ENCODE measurements at places on chromosomes 11 and 22.

- no peak for DNase-seq
Measured at GRCh38 chr11:68804786-68805185, 36.9 kb downstream of the CPT1A start.

DNA sequence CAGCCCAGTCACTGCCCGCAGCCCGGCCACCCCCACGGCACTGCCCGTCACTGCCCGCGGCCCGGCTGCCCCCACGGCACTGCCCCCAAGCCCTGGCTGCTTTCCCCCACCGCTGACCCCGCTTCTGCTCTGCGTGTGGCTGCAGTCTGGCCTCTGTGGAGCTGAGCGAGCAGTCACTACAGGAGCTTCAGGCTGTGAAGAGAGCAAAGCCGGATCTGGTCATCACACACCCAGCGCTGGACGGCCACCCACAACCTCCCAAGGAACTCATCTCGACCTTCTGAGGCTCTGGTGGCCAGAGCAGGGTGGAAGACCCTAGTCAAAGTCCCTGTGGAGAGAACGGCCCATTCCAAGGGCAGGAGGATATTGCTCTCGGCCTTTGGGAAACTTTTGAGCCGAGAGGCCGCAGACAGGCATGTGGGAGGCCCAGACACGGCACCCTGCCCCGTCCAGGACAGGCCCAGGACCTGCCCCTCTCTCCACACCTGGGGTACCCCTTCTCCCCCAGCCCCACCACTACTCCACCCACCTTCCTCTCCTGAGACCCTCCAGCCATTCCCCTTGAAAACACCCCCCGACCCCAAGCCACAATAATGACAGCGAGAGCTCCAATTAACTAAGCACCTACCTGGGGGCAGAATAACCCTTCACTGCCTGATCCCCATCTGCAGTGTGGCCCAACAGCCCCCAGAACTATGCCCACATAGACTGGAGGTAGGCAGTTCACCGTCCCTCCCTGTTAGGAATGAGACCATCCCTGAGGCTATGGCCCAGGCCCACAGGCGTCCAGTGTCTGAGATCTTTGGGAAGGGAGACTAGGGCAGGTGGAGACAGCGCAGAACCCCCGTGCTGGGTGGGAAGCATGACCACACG, 3.7 kb upstream of the PGGHG start:
- no peak for DNase-seq

GRCh38 chr11:3879967-3880542, 24.6 kb downstream of the STIM1 start:
- no peak for DNase-seq

DNA sequence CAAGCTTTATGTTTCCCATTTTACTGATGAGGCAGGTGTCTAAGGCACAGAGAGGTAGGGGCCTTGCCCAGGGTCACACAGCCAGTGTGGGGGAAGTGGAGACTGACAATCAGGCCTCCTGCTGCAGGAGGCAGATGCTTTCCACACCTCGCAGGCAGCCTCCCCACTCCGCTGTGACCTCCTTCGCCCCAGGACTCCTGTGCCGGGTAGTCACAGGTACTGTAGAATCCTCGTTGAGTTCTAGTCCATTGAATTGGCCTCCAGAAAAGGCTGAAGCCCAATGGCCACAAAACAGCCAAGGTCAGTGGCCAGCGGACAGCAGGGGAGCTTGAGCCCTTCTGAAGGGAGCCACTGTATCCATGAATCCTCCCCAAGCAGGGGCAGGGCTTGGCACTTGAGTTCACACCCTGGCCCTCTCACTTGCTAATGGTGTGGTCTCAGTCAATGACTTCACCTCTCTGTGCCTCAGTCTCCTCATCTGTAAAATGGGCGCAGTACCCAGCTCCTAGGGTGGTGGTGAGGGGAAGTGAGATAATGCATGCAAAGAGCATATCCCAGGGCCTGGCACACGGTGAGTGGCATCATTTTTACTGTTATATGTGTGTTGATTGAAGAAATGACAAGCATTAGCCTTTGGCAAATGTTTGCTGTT, 1.1 kb upstream of the FXYD2 start:
- no peak for DNase-seq

DNA sequence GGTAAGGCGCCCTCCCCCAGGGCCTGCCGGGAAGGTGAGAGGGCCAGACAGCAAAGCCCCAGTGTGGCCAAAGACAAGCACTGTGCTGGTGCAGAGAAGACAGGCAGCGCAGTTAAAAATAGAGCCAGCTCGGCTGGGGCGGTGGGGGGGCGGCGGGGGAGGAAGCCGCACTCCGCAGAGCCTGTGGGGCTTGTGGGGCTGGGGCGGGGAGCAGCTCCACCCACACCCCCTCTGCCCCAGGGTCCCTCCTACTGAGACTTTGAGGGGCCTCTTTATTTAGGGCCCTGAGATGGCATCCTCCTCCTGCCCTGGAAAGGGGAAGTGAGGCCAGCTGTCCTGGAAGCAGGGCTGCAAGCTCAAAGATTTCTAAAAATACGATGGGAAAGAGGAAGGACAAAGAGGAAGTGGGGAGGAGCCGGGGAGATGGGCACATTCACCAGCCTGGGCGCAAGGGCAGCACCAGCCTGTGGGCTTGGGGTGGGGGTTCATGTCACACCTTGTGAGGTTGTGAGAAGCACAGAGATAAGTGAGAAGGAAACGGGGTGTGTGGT, 2.6 kb downstream of the CYTH4 start:
- DNase-seq: no peak

DNA sequence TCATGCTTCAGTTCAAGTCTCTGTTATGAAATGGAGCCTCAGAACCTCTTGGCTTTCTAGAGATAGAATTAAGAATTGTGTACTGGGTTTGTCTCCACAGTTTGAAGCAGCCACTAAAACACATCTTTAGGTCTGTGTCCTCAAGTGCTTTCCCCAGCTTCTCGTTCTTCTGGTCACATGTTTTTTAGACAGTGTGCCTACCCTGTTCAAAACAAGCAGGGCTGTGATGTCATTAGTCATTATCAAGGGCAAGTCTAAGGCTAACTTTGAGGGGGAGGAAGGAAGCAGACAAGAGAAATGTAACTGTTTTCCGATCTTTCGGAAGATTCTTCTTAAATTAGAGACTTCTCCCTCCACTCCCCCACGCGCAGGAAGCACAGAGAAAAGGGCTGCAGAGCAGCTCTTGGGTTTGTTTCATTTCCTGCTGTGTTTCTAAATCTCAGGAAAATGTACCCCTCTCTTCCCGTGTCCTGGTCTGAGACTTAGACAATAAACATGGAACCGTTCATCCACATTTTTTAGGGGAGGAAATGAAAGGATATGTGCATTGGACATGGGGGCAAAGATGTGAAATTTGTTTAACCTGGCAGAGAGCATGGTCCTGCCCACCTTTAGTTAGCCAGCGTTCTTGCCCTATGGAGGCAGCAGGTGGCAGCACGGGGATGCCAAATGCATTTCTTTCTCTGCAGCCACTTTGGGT, 3.1 kb downstream of the AKIP1 start:
- no peak for DNase-seq

DNA sequence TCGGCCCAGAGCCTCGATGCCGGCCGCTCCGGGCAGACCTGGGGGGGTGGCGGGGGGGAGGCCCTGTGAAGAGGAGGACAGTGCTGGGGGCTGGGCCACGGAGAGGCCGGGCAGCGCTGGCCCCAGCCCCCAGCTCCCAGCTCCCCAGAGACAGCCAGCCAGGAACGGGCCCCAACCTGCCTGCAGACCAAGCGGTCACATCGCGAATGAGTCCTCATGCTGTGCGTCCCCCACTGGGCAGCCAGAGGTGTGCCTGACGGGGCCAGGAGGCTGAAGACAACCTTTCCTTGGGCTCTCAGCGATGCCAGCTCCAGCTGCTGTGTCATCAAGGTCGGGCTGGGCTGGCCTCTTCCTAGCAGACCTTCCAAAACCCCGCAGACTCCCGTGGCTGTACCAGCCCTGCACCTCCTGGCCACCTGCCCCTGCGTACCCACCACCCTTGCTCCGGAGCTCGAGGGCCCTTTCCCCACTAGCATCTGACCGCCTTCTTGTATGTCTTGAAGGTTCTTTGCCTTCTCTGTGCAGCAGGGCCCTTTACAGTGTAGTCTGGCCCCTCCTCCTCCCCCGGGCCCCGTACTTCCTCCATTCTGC, 88.4 kb downstream of the CDKN1C start:
- no peak for DNase-seq

GRCh38 chr11:74988541-74989259, at the start of gene NEU3:
TSS of gene NEU3 (plus strand) at chr11:74988933. CDS start at chr11:74989061, 128 bp downstream.
- peak; percentile 79 for DNase-seq

- no peak for DNase-seq
Measured at GRCh38 chr22:25403284-25403810, 161.1 kb upstream of the GRK3 start.

GRCh38 chr22:28151151-28151816, 232.2 kb upstream of the PITPNB start:
- DNase-seq: no peak

DNA sequence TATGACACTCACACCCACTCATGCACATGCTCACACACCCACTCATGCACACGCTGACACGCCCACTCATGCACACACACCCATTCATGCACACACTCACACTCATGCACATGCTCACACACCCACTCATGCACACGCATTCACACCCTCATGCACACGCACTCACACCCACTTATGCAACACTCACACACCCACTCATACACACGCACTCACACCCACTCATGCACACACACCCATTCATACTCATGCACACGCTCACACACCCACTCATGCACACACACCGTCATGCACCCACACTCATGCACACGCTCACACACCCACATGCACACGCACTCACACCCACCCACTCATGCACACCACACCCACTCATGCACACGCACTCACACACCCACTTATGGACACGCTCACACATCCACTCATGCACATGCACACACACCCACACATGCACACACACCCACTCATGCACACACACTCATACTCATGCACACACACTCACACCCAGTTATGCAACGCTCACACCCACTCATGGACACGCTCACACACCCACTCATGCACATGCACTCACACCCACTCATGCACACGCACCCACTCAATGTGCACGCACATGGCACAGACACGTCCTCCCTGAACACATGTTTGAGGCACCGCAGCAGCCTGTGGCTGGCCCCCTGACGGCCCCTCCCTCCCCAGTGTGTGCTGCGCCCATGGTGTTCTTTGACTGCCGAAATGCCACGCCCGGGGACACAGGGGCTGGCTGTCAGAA, 17.9 kb downstream of the MUC5AC start:
- DNase-seq: no peak

DNA sequence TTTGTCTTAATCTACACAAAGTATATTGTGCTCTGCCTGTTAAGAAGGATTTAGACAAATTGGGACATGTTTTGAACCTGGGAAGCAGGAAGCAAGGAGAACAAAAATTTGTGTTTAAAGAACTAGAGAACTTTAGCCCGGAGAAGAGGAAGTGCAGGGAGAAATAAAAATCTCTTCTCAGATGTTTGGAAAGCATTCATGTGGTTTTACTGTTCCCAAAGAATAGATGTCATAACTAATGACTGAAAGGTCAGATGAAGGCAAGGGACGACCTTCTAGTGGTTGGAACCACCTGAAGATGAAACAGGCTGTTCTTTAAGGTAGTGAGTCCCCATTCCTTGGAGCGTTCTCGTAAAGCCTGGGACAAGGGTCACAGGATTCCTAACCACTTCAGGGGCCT, 38.3 kb downstream of the IRAG1 start:
- no peak for DNase-seq

DNA sequence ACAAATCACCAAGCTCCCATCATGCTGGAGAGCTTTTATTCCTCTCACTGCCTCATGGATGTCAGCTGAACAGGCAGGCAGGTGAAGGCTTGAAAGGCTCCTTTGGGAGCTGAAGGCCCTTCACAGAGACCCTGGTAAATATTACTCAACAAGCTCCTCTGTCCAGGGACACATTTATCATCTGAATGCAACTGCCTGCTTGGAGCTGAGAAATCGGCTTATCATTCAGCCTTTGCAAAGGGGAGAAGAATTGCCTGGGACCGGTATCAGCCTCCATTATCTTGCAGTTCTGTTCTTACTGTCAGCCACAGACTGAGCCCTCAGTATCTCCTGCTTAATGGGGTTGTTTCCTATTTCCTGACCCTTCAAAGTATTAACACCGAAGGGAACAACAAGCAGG, 113.8 kb upstream of the PITPNB start:
- DNase-seq: no peak

DNA sequence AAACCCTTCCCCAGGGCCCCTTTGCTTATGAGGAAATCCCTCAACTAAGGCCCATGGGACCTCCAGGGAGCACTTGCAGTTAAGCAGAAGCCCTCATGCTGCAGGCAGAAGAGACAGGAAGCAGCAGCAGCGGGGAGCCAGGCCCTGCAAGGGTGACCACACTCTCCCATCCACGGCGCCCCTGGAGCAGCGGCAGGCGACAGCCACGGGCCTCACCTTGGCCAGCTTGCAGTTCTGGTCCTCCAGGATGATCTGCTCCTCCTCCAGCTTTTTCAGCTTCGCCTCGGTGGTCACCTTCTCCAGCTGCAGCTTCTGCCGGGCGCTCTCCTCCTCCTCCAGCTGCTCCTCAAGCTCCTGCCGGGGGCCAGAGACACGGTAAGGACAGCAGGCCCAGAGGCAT, 47.0 kb downstream of the APOL1 start:
- no peak for DNase-seq

GRCh38 chr22:45631841-45632238, 39.8 kb upstream of the ATXN10 start:
- no peak for DNase-seq

GRCh38 chr11:119156496-119156895, 7.6 kb downstream of the ABCG4 start:
- no peak for DNase-seq

- no peak for DNase-seq
Measured at GRCh38 chr11:86416494-86416893, 41.8 kb downstream of the CCDC81 start.

DNA sequence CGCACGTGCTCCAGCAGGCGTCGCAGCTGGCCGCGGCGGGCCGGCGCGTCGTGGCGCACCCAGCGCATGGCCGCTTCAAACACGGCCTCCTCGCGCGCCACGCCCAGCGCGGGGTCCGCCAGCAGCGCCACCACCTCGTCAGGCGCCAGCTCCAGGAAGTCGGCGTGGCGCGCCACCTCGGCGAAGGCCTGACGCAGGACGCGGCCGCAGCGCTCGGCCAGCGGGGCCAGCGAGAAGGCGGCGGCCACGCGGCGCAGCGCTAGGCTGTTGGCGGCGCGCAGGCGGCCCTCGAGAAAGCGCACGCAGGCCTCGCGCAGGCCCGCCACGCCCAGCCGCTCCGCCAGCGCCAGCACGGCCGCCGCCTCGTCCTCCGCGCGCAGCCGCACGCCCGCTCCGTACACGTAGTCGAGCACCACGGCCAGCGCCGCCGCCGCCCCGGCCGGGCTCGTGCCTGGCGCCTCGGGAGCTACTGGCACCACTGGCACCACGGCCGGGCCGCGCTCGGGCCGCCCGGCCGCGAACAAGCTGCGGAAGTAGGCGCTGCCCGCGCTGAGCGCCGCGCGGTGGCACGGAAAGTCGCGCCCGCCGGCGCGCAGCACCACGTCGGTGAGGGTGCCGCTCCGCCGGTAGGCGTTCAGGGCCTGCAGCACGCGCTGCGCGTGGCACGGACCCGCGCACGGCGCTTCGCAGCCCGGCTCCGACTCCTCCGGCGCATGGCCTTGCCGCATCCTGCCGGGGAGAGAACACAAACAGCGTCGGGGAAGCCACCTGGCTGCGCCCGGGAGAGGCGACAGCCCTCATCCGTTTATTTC, 2.9 kb downstream of the KLHL35 start:
- DNase-seq: peak; percentile 34

GRCh38 chr11:35316161-35316560, 103.2 kb downstream of the SLC1A2 start:
- no peak for DNase-seq

- DNase-seq: no peak
Measured at GRCh38 chr11:122414406-122415018, 241.0 kb upstream of the UBASH3B start.

GRCh38 chr11:33437529-33437928, 180.3 kb downstream of the HIPK3 start:
- no peak for DNase-seq

- DNase-seq: peak; percentile 12
Measured at GRCh38 chr11:92670308-92670890, 299.1 kb upstream of the MTNR1B start.
